Stimulated activated CD4-positive, alpha-beta T cell treated with anti-CD3 and anti-CD28 coated beads, Interleukin-1b, Interleukin-23, amount 100 ng/mL, for 1 hour (primary cell): ENCODE measurements at places on chromosomes 4 and X.

DNA sequence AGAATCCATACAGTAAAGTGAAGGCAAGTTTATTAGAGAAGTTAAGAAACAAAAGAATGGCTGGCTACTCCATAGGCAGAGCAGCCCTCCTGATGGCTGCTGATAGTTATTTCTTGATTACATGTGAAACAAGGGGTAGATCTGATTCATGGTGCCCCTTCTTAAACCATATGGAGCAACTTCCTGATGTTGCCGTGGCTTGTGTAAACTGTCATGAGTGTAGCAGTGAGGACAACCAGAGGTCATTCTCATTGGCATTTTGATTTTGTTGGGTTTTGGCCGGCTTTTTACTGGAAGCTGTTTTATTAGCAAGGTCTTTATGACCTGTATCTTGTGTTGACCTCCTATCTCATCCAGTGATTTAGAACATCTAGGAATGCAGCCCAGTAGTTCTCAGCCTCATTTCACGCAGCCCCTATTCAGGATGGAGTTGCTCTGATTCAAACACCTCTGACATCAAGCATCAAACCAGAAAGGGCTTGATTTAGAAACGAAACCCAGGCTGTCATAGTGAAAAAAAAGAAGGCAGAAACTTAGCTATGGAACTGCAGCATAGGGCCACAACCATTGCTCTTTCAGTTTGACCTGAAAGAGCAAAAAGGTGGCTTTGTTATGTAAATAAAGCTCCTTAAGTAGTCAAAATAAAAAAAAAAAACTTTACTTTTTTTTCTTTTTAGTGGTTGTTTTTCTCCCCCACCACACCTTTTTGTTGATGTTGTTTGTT, 37.8 kb downstream of the SPCS3 start:
- DNase-seq = no peak

- DNase-seq = no peak
These were observed 53.6 kb downstream of the SLC7A11 start for GRCh38 chr4:138188406-138189084.

GRCh38 chrX:14489437-14489836, 39.9 kb upstream of the GLRA2 start:
- DNase-seq = no peak

DNA sequence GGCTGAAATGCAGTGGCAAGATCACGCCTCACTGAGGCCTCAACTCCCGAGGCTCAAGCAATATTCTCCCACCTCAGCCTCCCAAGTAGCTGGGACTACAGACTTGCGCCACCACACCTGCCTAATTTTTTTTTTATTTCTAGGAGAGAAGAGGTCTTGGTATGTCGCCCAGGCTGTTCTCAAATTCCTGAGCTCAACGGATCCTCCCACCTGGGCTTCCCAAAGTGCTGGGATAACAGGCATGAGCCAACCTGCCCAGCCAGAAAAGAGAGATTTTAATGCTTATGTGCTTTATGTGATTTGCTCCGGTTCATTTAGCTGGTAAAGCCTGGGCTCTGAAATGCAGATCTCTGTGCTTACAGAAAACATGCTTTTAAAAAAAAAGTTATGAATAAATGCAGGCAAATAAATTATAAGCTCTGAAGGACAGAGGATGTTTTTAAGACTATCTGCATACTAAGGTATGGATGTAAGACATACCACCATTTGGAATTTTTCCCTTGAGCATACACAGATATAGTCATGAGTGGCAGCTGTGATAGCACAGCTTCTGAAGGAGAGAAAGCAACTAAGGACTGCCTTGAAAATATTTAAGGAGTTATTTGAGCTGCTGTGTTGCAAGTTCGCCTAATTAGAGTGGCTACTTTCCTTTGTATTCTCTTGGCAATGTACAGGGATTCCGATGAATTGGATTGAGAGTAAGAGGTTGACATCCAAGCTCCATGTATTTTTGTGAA, 13.8 kb downstream of the GUCY1B1 start:
- DNase-seq = no peak

GRCh38 chr4:1060121-1060520, 48.7 kb downstream of the FGFRL1 start:
- DNase-seq = no peak
